Activated CD8-positive, alpha-beta T cell treated with anti-CD3 and anti-CD28 coated beads, Interleukin-2, amount 10 ng/mL, durations not matched to agents 7 days and 5 days (primary cell): ENCODE measurements at places on chromosomes 6 and 20. TPM values are rescaled to one million over a fixed set of nuclear protein-coding genes. Genes with fewer than 3 reads are reported as not detected.
A peak's percentile ranks its signal among the peaks of the same experiment; 100 is the strongest.

- no peak overlapping the region for H3K27ac ChIP-seq
- H3K36me3 ChIP-seq: no peaks in the 10 kb centered on the region
- H3K4me1 ChIP-seq: no peaks in the 10 kb centered on the region
- no peak for DNase-seq
These were observed 256.4 kb upstream of the POU3F2 start for GRCh38 chr6:98578016-98578415.

The TFAP2B gene
- not detected for total RNA-seq

GRCh38 chr20:3712279-3712873 is at the start of gene SIGLEC1:
Gene SIGLEC1 (minus strand): TSS chr20:3712600. CDS start chr20:3707128, 5,472 bp downstream.
- H3K4me1 ChIP-seq: no peaks in the 10 kb centered on the region
- no peak for DNase-seq
- no peaks in the 10 kb centered on the region for H3K36me3 ChIP-seq

DNA sequence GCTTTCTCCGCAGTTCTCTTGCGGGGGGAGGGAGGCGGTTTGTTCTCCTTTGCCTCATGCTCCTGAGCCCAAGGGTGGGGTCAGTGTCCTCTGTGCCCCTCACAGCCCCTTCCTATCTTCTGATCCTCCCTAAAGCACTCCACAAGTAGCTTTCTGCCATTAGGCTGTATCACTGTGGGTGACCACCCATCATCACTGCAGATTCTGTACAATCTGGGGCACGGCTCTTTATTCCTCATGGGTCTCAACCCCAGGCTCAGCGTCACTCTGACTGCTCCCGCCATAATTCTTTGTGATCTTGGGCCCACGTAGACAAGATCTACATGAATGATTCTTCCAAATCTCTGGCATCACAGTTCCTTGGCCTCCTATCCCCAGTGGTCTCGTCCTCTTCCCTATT is 10.5 kb downstream of the NCR2 start:
- peaks cover 86% of the 10 kb centered on the region for H3K4me1 ChIP-seq
- peaks cover 51% of the 10 kb centered on the region for H3K36me3 ChIP-seq
- peak overlapping the region; percentile 55 for H3K4me3 ChIP-seq
- peak overlapping the region; percentile 91 for H3K27ac ChIP-seq
- H3K27me3 ChIP-seq: no peaks in the 10 kb centered on the region

The ECT2L gene
- total RNA-seq: not detected

The EYA2 gene
- not detected for total RNA-seq

- H3K36me3 ChIP-seq: no peaks in the 10 kb centered on the region
- no peak for DNase-seq
- no peak overlapping the region for H3K4me3 ChIP-seq
- H3K27me3 ChIP-seq: no peaks in the 10 kb centered on the region
- H3K4me1 ChIP-seq: no peaks in the 10 kb centered on the region
- H3K27ac ChIP-seq: no peak overlapping the region
These were observed 11.0 kb upstream of the ADGRF5 start for GRCh38 chr6:46932526-46933319.

- peak overlapping the region; percentile 44 for H3K27ac ChIP-seq
- peaks cover 5% of the 10 kb centered on the region for H3K27me3 ChIP-seq
- no peak overlapping the region for H3K4me3 ChIP-seq
- DNase-seq: no peak
These were observed 174.6 kb downstream of the ZDHHC14 start for GRCh38 chr6:157555455-157556143.

The CLIC5 gene
- total RNA-seq: 1.8 TPM

GRCh38 chr6:134984821-134985220 is 34.9 kb upstream of the ALDH8A1 start:
- H3K36me3 ChIP-seq: peaks cover 55% of the 10 kb centered on the region
- no peak for DNase-seq
- H3K27ac ChIP-seq: no peak overlapping the region

DNA sequence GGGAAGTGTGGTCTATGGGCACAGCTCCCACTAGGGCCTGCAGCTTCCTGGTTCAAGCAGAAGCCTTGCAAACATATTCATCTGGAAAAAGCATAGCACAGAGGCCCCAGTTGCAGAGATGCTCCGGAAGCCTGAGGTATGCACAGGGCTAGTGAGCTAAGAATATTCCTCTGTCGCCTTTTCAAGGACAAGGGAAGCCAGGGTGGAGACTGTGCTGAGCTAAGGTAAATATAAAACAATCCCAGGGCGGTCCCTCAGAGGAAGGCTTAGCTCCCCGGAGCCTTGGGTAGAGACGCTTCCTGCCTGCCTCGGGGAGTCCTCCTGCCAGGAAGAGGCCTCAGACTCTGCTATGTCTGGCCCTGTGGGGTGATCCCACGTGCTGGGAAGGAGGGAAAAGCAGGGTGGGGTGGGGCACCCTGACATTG is 134.8 kb upstream of the FOXA2 start:
- no peak for DNase-seq
- no peak overlapping the region for H3K4me3 ChIP-seq
- no peaks in the 10 kb centered on the region for H3K4me1 ChIP-seq
- no peak overlapping the region for H3K27ac ChIP-seq
- no peaks in the 10 kb centered on the region for H3K27me3 ChIP-seq

GRCh38 chr6:55064711-55065420 is 109.4 kb upstream of the HCRTR2 start:
- H3K4me3 ChIP-seq: no peak overlapping the region
- no peak overlapping the region for H3K27ac ChIP-seq
- H3K27me3 ChIP-seq: no peaks in the 10 kb centered on the region
- H3K36me3 ChIP-seq: no peaks in the 10 kb centered on the region

DNA sequence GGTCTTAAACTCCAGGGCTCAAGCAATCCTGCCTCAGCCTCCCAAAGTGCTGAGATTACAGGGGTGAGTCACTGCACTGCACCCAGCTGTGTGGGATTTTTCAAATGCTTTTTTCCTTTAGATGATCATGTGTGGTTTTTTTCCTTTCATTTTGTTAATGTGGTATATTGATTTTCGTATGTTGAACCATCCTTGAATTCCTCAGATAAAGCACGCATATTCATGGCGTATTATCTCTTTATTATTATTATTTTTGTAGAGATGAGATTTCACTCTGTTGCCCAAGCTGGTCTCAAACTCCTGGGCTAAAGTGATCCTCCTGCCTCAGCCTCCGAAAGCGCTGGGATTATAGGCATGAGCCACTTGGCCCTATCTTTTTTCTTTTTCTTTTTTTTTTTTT is 7.0 kb downstream of the ZGPAT start:
- H3K4me3 ChIP-seq: no peak overlapping the region
- H3K27me3 ChIP-seq: no peaks in the 10 kb centered on the region
- H3K27ac ChIP-seq: no peak overlapping the region
- H3K36me3 ChIP-seq: peaks cover 88% of the 10 kb centered on the region
- peaks cover 32% of the 10 kb centered on the region for H3K4me1 ChIP-seq

The BACH2 gene
- total RNA-seq: 61.3 TPM

DNA sequence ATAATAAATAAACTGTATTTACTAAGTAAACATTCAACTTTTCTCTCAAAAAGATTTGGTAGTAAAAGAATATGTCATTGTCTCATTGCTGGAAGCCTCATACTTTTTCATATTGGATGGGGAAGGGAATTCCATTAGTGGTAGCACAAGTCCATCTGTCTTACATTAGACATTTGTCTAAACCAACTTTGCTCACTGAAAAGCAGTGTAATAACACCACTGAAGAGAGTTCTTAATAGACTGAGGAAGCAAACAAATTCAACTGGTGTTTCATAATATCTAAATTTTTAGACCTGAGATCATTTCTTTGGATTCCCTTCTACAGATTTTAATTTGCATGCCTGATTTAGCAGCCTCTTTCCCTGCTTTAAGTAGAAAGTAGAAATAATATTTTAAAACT is 62.7 kb downstream of the PLCB1 start:
- no peaks in the 10 kb centered on the region for H3K4me1 ChIP-seq
- no peaks in the 10 kb centered on the region for H3K36me3 ChIP-seq
- no peaks in the 10 kb centered on the region for H3K27me3 ChIP-seq
- no peak overlapping the region for H3K27ac ChIP-seq
- no peak overlapping the region for H3K4me3 ChIP-seq

The TNFRSF21 gene
- 0.23 TPM for total RNA-seq

DNA sequence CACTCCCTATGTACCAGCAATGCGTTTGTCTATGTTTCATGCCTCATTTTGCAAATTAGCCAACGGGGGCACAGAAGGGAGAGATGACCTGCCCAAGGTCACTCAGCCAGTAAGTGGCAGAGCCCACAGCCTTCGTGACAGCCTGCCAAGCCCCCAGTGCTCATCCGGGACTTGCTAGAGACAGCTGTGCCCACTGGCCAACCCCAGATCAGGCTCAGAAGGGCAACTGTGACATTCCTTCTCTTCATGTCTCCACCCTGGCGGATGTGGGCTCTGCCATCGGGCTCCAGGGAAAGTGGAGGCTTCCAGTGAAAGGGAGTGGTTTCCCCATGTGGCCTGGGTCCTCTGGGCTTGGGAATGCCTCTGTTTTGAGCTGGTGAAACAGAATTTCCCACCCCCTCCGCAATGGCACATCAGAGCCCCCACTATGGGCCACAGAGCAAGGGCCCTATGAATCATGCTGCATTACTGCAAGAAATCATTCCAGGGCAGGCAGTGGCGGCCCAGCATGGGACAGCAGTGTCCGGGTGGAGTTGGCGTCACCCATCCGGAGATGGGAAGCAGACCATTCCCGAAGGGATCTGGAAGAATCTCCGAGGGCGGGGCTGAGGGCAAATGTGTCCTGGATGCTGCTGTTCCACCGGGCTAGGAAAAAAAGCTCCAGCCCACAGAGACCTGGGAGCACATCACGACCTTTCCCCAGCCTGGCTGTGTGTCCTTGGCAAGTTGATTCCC is 9.1 kb downstream of the RSPO4 start:
- no peak overlapping the region for H3K4me3 ChIP-seq
- peaks cover 11% of the 10 kb centered on the region for H3K27me3 ChIP-seq
- H3K36me3 ChIP-seq: no peaks in the 10 kb centered on the region
- no peak overlapping the region for H3K27ac ChIP-seq
- no peak for DNase-seq
- H3K4me1 ChIP-seq: no peaks in the 10 kb centered on the region

The CDSN gene
- total RNA-seq: not detected

GRCh38 chr20:46857061-46857831 is 37.4 kb upstream of the EYA2 start:
- H3K27me3 ChIP-seq: peaks cover 16% of the 10 kb centered on the region
- H3K36me3 ChIP-seq: no peaks in the 10 kb centered on the region
- no peak overlapping the region for H3K27ac ChIP-seq
- no peaks in the 10 kb centered on the region for H3K4me1 ChIP-seq

The PI3 gene
- not detected for total RNA-seq

DNA sequence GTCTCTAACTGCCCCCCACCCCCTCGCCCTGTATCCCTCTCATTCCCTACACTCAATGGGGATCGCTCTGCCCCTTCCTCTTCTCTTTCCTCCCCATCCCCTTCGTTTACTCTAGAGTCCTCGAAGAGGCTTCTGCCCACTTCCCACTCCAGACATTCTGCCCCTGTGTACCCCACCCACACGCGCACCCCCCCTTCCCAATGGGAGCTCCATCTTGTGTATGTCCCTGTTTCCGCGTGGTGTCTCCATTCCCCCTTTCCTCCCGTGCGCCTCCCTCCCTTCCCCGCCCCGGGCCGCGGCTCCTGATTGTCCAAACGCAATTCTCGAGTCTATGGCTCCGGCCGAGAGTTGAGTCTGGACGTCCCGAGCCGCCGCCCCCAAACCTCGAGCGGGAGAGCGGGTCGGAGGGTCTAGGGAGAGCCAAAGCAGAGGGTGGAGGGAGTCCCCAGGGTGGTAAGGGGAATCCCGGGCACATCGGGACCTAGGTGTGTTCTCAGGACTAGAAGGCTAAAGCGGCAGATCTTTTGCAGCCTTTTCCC is 679 bp upstream of the RING1 start:
- peak overlapping the region; percentile 80 for H3K4me3 ChIP-seq
- H3K4me1 ChIP-seq: peaks cover 63% of the 10 kb centered on the region
- H3K27ac ChIP-seq: peak overlapping the region; percentile 87
- peaks cover 38% of the 10 kb centered on the region for H3K36me3 ChIP-seq

DNA sequence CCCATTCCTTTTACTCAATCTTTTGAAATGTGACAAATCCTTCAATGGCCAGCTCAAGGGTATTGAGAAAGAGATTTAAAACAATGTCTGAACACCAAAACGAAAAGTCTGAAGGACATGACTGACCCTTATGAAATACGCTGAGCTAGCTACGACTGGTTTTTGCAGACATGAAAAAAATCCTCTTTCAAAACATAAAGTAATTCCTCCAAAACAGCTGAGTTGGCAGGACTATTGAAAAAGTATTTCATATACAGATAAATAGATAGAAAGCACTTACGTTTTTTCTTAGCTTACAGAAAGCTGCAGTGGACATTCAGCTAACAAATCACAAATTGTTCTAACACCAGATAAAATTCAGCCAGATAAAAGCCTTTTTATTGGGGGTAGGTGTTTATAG is 702.7 kb upstream of the AGPAT4 start:
- no peaks in the 10 kb centered on the region for H3K27me3 ChIP-seq
- no peak overlapping the region for H3K27ac ChIP-seq
- DNase-seq: no peak

- no peak overlapping the region for H3K4me3 ChIP-seq
- no peaks in the 10 kb centered on the region for H3K36me3 ChIP-seq
- H3K4me1 ChIP-seq: no peaks in the 10 kb centered on the region
- no peaks in the 10 kb centered on the region for H3K27me3 ChIP-seq
These were observed 367.1 kb downstream of the C6orf118 start for GRCh38 chr6:164942271-164942670.

GRCh38 chr6:57324538-57324937 is 7.1 kb downstream of the PRIM2 start:
- H3K4me3 ChIP-seq: no peak overlapping the region
- no peaks in the 10 kb centered on the region for H3K27me3 ChIP-seq
- peaks cover 85% of the 10 kb centered on the region for H3K36me3 ChIP-seq
- peaks cover 33% of the 10 kb centered on the region for H3K4me1 ChIP-seq
- no peak overlapping the region for H3K27ac ChIP-seq

The KCNB1 gene
- not detected for total RNA-seq

DNA sequence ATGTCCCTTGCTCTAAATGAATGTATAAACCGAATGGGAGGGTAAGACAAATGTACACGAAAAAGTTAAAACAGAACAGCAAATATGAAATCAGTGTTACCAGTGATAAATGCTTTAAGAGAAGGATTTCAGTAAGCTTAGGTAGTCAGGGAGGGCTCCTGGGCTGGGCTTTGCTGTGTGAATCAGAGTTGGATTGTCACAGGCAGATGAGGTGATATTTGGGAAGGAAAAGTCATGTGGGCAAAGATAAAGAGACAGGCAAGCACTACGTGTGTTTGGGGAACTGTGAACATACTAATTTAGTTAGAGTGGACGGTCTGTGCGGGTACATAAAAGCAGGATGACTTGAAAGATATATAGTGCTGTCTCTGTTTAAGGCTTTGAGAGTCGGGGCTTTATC is 114.8 kb downstream of the CRYBG1 start:
- no peaks in the 10 kb centered on the region for H3K27me3 ChIP-seq
- no peak overlapping the region for H3K27ac ChIP-seq
- DNase-seq: no peak

- H3K4me3 ChIP-seq: no peak overlapping the region
- H3K36me3 ChIP-seq: no peaks in the 10 kb centered on the region
- no peak overlapping the region for H3K27ac ChIP-seq
- H3K4me1 ChIP-seq: no peaks in the 10 kb centered on the region
- peaks cover 2% of the 10 kb centered on the region for H3K27me3 ChIP-seq
- DNase-seq: no peak
These were observed 43.8 kb downstream of the PKIB start for GRCh38 chr6:122654012-122654411.
